Colonic mucosa (tissue), 4 donors: ENCODE measurements at places on chromosomes 5 and 9. TPM values are rescaled to one million over a fixed set of nuclear protein-coding genes. Genes with fewer than 3 reads are reported as not detected.

- H3K4me1 ChIP-seq = peaks cover 37% of the 10 kb centered on the region
- H3K27me3 ChIP-seq = no peaks in the 10 kb centered on the region
- no peak for DNase-seq
- no peak overlapping the region for H3K4me3 ChIP-seq
These were observed 49.4 kb downstream of the SLC22A5 start for GRCh38 chr5:132418881-132419280.

- no peak overlapping the region for H3K27ac ChIP-seq
- H3K36me3 ChIP-seq = no peaks in the 10 kb centered on the region
- H3K27me3 ChIP-seq = no peaks in the 10 kb centered on the region
These were observed 110.8 kb upstream of the POC5 start for GRCh38 chr5:75828029-75828428.

- no peak overlapping the region for H3K27ac ChIP-seq
- H3K36me3 ChIP-seq = no peaks in the 10 kb centered on the region
- no peaks in the 10 kb centered on the region for H3K4me1 ChIP-seq
- no peaks in the 10 kb centered on the region for H3K27me3 ChIP-seq
These were observed 116.4 kb downstream of the SV2C start for GRCh38 chr5:76199336-76200318.

DNA sequence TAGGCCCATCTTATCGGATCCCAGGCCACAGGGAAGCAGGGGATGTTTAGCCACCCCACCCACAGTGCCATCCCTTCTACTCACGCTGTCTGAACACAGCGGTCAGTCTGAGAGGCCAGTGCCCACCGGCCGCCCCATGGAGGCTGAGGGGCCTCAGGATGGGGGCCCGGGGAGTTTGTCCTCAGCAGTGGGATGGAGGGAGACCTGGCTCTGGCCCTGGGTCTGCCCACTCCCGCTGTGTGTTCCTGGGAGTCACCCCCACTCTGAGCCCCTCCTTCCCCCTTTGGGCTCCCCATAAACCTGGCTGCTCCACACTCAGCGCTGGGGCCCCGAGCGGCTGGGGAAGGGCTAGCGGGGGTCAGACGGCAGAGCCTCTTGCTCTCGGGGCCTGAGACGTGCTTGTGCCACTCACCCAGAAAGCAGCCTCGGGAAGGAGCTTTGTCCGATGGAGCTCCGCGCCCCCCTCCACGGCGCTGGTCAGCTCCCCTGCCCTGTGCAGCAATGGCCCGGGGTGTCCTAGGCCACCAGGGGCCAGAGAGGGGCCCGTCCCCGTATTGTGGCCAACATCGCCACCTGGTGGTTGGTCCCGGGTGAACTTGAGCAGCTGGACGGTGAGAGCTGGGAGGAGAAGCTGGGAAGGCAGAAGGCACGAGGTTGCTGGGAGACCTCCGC lies 10.9 kb upstream of the LAMC3 start:
- DNase-seq = peak; percentile 75
- no peaks in the 10 kb centered on the region for H3K27me3 ChIP-seq
- H3K27ac ChIP-seq = no peak overlapping the region
- H3K36me3 ChIP-seq = no peaks in the 10 kb centered on the region

DNA sequence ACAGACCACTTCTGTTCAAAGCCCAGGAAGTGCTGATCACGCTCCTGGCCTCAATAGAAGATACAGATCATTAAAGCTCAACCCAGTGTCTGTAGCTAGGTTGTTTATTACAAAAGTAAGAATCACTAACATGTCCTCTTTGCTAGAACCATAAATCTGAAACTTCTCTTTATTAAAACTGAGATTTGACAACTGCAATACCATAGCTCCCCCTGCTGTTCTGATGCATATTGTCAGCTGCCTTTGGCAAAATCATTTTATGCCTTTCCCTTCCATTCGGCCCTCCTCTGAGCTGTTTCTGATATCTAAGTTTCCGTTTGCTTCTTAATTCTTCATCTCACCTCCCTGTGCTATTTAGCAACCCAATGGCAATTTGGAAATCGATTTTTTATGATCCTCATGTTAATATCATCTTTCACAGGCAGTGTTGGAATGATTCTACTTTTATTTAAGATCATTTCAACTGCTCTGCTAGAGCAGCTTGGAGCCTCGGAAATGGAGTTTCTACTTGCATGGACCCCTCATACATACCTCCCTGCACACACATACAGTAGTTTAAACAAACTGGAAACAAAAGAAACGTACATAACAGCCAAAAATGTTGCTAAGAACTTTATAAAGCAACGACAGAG lies 998.8 kb downstream of the MAT2B start:
- no peak overlapping the region for H3K27ac ChIP-seq
- no peaks in the 10 kb centered on the region for H3K4me1 ChIP-seq
- no peaks in the 10 kb centered on the region for H3K27me3 ChIP-seq
- peak; percentile 37 for DNase-seq

DNA sequence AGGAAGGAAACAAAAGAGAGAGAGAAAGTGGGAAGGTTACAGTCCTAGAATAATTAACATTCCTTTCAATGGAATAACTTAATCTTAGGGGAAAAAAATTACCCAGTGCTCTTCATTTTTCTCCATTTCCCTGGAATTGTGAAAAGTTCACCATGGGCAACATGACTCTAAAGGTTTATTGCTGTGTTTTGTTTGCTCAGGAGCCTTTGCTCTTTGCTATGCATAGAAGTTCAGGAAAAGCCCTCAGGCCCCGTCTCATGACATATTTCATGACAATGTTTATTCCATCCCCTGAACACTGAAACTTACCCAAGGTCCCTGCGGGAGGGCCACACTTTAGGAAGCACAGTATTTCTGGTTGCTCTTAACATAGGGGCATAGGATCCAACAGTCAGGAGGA lies 9.8 kb upstream of the CTSL start:
- H3K27ac ChIP-seq = no peak overlapping the region
- no peaks in the 10 kb centered on the region for H3K36me3 ChIP-seq
- H3K4me1 ChIP-seq = no peaks in the 10 kb centered on the region
- no peaks in the 10 kb centered on the region for H3K27me3 ChIP-seq

DNA sequence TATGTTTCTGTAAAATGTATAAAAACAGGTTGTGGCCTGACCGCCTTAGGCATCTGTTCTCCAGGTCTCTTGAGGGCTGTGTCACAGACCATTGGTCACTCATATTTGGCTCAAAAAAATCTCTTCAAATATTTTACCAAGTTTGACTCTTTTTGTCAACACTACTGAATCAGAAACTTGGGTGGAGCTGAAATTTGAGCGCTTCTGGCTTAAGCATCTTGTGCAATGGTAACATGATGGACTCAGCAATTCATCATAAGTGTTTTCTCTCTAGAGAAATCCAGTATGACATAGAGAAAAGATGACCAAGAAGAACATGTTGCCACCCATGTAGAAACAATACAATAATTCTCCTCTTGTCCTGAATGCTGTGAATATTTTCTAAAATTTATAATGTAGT lies 387.9 kb downstream of the MAT2B start:
- H3K36me3 ChIP-seq = no peaks in the 10 kb centered on the region
- H3K4me3 ChIP-seq = no peak overlapping the region
- H3K4me1 ChIP-seq = no peaks in the 10 kb centered on the region
- no peaks in the 10 kb centered on the region for H3K27me3 ChIP-seq
- no peak overlapping the region for H3K27ac ChIP-seq

- H3K27me3 ChIP-seq = no peaks in the 10 kb centered on the region
- no peaks in the 10 kb centered on the region for H3K36me3 ChIP-seq
- no peak overlapping the region for H3K4me3 ChIP-seq
- no peak overlapping the region for H3K27ac ChIP-seq
- H3K4me1 ChIP-seq = no peaks in the 10 kb centered on the region
- peak; percentile 36 for DNase-seq
These were observed 165.0 kb upstream of the ZNF462 start for GRCh38 chr9:106697750-106698502.

DNA sequence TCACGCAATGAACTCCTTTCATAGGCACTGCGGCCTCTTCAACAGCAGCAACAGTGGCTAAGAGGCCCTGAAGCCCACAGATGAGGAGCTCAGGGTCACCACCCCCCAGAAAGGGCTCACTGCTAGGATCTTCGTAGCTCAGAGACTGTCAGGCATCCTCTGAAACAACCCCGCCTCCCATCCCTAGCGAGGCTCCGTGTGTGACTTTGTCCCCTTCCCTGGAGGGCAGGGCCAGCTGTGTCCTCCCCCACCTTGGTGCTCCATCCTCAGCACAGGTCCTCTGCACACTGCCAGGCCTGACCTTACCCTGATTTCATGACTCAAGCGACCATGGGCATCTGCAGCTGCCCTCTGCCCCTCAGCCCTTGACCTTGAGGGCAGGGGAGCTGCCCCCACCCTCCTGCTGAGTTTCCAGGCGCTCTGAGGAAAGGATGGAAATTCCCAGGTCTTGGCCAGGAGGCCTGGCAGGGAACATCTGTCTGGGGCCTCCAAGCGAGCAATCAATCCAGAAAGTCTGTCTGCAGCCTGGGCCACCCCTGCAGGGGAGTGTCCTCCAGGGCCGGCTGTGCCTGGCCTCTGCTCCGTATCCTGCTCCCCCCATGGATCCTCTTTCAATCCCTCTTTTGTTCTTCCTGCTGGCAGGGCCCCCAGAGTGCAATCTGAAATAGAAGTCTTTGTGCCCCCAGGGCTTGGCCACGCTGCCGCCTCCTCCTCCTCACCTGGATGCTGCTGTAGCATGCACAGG lies 6.8 kb upstream of the IRX4 start:
- H3K36me3 ChIP-seq = no peaks in the 10 kb centered on the region
- H3K27me3 ChIP-seq = peaks cover 38% of the 10 kb centered on the region
- no peak overlapping the region for H3K4me3 ChIP-seq
- no peak overlapping the region for H3K27ac ChIP-seq
- no peaks in the 10 kb centered on the region for H3K4me1 ChIP-seq

DNA sequence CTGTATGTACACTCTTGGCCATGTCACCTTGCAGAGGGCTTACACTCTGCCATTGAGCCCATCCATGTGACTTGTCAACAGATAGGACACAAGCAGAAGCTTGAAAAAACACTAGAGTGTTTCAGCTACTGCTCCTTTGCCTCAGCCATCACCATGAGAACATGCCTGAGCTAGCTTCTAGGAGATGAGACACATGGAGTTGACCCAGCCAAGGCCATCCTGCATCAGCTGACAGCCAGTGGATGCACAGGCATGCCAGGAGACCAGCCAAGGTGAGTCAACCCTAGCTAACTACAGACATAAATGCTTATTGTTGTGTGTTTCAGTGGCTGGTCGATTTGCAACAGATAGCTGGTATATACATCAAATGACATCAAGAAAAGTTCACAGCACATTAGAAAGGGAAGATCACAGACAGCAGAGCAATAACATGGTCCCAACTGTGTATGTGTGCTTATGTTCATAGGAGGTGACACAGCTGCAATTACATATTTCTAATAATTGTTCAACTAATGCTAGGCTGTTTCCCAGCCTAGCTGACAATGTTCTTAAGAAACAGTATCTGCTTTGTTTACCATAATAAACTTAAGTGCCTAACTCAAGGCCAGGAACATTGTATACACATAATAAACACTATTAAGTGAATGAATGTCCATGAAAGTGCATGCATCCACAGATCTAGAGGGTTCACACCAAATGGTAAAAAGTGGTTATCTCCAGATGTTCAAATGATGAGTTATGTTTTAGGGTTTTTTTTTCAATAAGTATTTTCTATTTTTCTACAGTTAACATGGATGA lies 105.7 kb downstream of the SPOCK1 start:
- no peak overlapping the region for H3K27ac ChIP-seq
- no peaks in the 10 kb centered on the region for H3K36me3 ChIP-seq
- no peaks in the 10 kb centered on the region for H3K4me1 ChIP-seq
- H3K4me3 ChIP-seq = no peak overlapping the region
- no peak for DNase-seq

DNA sequence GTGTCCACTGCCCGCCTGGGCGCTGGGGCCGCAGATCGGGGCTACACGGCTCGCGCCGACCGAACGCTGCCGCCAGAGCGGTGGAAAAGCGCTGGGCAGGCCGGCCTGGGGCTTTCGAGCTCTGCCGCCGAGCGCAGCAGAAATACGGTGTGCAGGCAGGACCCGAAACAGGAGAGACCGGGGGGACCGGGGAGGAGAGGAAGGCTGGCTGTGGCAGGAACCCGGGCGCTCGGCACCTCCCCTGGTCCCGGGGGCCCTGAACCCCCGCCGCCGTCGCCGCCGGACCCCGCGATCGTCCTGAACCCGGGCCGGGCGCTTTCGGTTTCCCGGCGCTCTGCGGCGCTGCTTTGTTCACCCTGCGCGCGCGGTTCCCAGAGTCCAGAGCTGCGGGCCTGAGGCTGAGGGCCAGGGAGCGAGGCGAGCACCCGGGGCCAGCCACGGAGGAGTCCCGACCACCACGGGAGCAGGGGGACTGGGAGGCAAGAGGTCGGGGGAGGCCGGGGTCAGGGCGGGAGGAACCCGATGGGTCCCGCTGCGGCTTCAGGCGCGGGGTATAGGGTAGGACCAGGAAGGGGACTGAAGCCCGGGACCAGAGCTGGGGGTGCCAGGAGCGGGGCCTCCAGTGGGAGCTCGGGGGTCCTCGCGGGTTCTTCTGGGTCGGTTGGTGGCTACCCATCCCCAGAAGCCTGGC lies 12.0 kb downstream of the IRX2 start:
- no peaks in the 10 kb centered on the region for H3K36me3 ChIP-seq
- no peak overlapping the region for H3K27ac ChIP-seq
- peaks cover 57% of the 10 kb centered on the region for H3K27me3 ChIP-seq
- DNase-seq = no peak
- peak overlapping the region; percentile 20 for H3K4me3 ChIP-seq

CER1 gene
- total RNA-seq = not detected

SLC34A3 gene
- total RNA-seq = not detected

PSMB7 gene
- 136 TPM for total RNA-seq

ARHGEF37 gene
- 11.9 TPM for total RNA-seq
